T-cell (primary cell): ENCODE measurements at places on chromosomes 1 and 21.
A peak's percentile ranks its signal among the peaks of the same experiment; 100 is the strongest.

DNA sequence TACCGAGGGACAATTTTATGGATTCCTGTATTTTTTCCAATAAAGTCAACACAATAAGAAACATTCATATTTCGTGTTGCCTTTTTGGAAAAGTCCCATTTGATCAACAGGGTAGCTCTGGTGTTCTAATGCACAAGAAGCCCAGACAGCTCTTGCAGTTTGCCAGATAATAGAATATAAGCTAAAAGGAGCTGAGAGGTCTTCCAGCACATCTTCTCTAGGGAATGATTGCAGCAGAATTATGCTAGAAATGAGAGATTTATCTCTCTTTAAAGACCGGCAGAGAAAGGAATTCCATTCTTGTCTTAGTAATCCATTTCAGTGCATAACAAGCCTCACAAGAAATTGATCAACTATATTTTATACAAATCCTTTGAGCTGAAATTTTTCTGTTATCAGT lies 25.0 kb upstream of the DDX59 start:
- no peak for DNase-seq

DNA sequence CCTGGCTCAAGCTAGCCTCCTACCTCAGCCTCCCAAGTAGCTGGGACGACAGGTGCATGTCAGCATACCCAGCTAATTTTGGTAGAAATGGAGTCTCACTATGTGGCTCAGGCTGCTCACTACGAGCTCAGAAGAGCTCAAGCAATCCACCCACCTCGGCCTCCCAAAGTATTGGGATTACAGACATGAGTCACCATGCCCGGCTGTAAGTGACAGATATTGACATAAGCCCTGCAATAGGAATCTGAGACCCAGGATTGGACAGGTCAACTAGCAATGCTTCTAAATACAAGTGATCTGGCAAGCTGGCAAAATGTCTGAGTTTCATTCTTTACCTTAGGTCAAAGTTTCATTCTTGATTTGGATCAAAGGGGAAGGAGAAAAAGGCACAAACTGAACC lies 40.5 kb upstream of the H6PD start:
- no peak for DNase-seq

DNA sequence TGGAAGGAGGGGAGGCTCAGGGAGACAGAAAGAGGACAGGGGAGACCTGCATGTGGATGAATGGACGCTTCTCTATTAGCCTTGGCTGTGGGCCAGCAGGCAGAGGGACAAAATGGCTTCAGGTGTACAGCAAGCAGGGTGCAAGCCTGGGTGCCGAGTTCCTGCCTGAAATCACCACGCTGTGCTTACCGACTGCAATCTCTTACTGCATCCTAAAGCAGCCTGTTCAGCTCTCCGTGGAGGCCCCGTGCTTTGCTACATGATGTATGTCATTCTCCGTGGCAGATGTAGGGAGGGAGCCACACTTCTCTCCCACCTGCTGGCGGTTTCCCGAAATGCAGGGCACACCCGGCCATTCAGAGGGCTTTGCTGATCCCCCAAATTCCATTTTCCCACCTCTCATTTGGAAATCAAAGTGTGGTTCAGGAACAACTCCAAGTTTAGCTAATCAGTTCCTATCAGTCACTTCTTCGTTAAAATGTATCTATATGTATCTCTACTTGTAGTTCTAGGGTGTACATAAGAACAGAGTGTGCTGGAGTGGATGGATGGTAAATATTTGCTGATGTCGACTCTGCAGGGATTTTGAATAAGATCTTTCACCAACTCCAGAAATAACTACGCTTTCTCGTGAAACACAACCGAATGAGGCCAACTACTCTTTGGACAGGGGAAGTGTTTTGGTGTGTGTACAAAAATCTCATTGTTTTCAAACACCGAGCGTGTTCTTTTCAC lies 122.3 kb upstream of the BACE2 start:
- DNase-seq, result no peak

DNA sequence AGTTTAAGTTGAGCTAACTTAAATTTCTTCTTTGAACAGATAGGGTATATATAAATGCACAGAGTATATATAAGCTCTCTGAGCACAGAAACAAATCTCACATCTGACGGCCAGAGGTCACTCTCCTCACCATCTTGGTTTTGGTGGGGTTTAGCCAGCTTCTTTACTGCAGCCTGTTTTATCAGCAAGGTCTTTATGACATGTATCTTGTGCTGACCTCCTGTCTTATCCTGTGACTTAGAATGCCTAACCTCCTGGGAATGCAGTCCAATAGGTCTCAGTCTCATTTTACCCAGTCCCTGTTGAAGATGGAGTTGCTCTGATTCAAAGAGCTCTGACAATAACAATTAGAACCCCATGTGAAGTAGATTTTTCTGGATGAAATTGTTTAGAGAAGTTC lies 1.6 kb upstream of the MOV10 start:
- DNase-seq, result no peak

GRCh38 chr1:178238722-178239510 lies 145.0 kb downstream of the RASAL2 start:
- no peak for DNase-seq

DNA sequence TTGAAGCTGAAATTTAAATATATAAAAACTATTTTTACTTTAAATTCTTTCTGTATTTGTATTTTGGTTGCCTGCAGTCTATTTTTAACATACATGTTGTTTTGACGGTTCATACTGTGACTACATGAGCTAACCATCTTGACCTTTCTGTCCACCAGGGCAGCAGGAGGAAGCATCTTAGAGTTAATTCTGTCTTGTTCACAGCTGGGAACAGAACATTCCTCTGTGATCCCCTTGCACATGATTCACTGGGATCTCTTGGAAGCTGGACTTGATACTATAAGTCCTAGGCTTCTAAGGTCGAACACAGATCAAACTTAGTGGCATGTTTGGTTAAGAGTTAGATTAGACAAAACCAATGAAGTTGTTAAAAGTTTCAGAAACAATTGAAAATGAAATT lies 99.7 kb downstream of the NFIA start:
- DNase-seq, result no peak

DNA sequence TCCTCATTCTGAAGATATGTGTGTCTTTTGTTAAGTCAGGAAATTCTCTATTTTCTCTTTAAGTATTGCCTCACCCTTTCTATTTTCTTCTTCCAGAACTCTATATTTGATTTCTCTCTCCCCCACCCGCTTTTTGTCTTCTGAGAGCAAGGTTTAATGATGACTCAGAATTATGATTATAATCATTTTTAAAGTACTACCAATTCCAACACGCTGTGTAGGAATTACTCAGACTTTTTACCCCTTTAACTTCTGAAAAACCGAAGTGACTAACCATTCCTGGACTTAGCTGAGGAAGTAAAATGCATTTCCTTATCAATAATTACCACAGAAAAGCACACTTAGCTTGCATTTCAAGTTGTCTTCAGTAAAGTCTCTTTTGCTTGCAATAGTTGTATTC lies 20.8 kb upstream of the SCYL3 start:
- no peak for DNase-seq

GRCh38 chr21:32956061-32956656 lies 69.6 kb upstream of the OLIG2 start:
- no peak for DNase-seq

GRCh38 chr1:155688324-155689080 lies at the start of gene YY1AP1:
TSS of gene YY1AP1 (minus strand) at chr1:155688774. CDS start at chr1:155680436, 8,338 bp downstream.
- DNase-seq, result peak; percentile 89

DNA sequence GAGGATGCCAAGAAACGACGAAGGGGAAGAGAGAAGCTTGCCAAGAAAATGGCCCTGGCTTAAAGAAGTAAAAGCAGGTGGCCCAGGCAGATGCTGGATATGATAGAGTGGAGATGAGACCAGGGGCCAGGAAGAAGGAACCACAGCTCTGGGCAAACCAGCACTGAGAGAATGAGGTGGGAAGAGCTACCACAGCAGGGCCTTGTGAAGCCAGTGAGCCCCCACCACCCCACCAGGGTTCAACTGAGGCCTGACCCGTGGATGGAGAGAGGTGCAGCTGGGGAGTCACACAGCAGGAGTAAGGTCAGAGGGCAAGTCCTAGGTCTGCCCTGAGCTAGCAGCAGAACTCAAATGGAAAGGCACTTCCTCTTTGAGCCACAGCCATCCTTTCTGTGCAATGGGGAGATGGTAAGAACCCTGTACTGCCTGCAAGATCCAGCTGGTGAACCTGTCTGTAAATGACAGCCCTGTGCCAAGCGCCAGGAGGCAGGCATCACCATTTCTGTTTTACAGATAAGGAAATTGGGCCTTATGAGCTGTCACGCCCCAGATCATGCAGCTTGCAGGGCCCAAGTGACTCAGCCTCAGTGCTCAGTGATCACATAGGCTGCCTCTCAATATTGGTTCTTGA lies 8.5 kb downstream of the SH3BGRL3 start:
- no peak for DNase-seq

GRCh38 chr1:88549536-88549935 lies 134.5 kb upstream of the PKN2 start:
- DNase-seq, result no peak

DNA sequence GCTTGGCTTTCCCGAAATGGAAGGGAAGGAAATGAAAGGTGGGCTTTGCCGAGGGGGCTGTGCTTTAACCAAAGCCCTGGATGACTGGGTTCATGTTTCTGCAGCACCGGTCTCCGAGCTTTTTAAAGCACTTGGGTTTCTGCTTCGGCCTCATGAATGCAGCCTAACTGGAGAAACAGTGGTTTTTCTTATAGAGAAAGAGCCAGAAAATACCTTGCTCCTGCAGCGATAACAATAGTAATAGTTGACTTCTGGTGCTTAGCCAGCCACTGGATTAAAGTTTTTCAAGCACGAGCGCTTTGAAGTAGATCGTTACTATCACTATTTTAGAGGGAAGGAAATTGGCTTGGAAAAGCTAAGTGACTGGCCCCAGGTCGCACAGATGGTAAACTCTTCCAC lies 500 bp upstream of the DOCK7 start:
- no peak for DNase-seq

DNA sequence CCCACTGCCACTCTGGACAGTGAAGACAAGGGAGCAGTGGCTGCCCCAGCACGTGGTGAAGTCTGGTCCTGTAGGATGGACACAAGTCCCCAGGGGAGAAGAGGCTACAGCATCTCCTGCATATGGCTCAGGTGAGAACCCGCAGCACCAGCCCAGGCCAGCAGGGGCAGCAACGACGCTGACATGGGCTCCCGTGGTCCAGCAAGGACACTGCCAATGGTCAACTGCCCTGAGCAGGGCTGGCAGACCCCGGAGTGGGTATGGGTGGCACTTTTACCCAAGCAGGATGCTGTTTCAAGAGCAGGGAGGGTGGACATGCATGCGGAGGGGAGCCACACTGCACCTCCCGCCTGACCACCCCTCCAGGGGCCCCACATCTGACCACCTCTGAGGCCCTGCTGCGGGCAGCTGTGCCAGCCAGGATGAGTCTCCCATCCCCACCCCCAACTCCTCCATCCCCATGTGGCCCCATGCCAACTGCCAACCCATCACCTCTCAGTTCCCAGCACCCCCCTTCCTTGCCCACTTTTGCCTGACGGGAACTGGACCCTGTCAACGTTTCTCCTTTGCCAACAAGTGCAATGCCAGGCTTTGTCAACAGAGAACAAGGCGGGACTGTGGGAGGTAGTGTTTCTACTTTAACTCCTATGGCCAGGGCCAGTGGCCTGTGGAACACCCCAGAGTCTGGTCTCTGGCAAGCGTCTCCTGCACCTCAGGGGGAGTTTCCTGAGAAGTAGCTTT lies 8.6 kb downstream of the MORN1 start:
- no peak for DNase-seq

DNA sequence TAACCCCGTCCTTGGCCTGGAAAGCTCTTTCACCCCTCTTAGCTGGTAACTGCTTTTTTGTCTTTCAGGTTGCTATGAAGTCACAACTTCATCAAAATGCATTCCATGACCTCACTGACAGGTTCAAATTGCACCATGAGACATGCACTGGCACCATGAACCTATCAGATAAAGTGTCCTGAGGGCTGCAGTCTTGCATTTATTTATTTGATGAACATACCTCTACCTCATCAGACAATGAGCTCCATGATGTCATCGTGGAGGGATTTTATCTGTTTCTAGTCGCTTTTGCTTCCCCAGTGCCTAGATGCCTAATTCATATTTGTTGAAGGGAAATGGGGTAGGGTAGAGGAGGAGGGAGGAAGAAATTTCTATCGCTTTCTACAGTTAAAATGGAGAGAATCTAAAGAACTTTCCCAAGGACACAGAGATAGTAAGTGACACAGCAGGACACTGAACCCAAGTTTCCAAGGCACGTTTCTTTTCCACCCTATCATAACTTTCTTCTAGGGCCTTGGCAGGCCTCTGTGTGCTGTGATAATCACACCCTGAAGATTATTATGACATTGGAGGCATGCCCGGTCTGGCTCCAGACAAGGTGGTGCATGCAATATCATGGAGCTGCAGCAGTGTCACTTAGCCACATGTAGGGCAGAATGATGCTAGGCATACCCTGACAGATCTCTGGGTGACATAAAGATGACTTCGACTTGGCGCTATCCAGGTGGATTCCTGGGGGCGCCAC lies 69.5 kb downstream of the CD58 start:
- no peak for DNase-seq

- no peak for DNase-seq
Measured at GRCh38 chr1:185288435-185288834, 28.6 kb downstream of the IVNS1ABP start.

DNA sequence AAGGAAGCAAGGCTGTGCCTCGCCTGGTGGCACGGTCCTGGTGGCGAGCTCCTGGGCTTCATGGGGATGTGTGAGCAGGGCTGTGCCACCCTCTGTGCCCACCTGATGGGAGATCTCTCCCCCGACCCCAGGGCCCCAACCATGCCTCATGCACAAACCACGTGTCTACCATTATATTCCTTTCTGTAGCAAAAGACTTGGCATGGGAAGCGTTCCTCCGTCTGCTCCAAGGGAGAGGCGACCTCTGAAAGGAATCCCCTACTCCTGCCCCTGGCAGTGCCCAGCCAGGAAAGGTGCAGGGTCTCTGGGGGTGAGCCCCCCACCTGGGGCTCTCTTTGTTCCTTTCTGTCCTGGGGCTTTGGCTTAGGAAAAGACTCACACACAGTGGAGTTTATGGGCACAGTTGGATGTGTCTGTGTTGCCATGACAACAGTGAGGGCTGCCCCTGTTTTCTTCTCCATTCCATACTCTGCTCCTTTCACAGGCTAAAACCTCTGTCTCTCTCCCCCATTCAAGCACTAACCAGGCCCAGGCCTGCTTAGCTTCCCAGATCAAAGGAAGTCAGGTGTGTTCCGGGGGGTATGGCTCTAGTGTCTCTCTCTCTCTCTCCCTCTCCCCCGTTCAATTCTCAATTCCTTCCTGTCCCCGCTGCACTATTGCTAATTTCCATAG lies 21.4 kb upstream of the LRRN2 start:
- DNase-seq, result no peak
